ENCODE measurements at places on chromosomes 12 and 14.

GRCh38 chr12:51205350-51205749 lies 12.5 kb downstream of the POU6F1 start:
- DNase-seq, result no peak

DNA sequence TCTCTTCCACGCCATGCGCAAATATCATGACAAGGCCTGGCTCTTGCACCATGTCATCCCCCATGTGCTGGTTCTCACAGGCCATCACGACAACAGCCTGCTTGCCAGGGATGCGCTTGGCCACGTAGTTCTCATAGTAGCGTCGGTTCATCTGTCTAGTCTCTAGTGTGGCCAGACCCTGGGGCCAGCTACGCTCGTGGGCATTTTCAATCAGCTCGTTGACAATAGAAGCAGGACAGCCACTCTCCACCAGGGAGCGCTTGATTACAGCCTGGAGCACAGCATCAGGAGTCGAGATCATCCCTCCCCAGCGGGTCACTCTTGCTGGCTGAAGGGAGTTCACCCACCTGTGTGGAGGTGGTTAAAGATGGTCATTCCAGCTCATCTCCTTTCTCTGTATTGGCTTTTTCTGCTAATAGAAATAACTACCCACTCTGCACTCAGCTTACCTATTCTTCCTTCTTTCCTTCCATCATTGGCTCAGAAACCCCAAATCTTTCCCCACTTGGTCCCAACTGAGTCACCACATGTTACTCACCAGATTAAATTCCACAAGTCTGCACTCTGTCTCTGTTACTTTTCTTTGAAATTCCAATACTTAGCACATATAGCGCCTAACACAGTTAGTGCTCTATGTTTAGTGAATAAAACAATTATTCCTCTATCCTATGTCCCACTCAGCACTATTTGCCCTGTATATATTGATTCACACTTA lies 15.1 kb downstream of the RNF41 start:
- DNase-seq, result no peak

DNA sequence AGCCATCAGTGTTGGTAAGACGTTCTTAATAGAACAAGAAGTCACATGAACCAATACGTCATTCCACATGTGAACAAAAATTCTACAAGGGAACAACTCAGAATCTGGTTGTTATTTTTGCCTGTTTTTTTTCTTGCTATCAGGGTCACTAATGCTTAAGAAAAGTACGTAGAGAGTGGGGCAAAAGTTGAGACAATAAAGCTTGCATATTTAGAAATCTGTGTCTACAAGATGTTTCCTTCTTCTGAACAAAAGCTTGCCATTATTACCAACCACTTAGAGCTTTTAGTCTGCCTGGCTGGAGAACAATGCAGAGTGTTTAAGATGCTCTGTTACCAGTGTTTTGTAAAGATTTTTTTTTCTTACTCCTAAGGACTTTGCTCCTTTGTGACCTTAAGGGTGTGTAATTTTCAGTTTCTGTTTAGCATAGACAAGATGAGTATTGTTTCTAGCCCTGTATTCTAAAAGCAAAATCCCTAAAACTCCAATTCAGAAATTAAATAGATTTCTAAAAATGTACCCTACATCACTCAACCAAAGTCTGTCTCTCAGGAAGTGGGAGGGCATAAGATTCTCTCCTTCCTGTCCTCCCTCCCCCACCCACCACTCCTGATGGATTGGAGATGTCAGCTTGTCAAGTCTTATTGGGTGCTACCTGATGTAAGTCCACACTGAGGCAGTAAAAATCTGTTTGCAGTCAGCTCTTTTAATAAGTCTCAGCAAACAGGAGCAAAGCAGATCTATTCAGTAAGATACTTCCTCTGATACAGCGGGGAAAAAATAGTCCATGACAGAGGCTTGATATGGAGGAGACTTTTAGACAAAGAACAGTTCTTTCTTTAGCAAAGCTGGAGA lies 267.6 kb downstream of the GRIN2B start:
- DNase-seq, result no peak

DNA sequence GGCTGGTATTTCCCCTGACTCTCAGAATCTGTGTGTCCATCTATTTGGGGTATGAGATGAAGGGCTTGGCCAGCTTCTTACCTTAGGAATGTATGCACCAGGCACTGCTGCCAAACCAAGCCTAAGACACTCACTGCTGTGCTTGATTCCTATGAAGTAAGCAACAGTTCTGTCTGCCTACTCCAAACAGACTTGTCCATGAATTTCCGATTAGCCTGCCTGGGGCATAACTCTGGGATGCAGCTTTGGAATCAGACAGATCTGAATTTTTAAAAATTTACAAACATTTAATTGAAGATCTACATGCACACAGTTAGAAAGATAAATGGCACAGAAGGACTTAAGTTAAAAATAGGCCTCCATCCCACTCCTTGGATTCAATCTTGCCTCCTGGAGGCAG lies 59.5 kb upstream of the JDP2 start:
- no peak for DNase-seq

DNA sequence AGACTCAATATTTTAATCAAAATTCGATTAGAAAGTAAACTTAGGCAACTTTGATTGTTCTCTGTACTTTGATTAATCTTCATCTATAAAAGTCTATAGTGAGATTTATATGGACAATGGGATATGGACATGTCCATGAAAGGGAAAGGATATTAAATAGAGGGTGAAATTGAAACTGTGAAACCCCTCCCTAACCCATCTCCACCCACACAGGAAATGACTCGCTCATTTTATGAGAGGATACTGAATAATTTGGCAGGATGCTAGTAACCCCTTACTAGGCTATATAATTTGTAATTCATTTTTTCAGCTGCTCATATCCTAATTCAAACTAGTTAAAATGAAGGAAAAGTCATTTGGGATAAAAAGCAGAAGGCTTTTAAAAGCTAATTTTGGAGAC lies 328.0 kb upstream of the ATP2B1 start:
- no peak for DNase-seq

DNA sequence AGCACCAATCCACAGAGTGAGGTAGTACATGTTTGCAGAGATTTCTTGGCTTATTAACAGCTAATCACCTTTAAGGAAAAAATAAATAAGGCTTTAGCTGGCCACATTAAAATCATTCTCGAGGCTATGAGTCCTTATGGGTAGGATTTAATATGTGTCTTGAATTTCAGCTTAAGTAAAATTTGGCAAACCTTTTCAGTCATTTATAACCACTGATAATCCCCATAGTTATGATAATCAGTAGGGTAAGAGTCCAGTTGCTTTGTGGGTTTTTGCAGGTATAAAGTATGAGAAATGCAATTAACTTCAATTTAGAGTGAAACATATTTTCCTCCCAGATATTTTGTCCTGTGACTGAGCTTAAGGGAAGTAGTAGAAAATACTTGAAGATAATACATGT lies 1458.9 kb upstream of the FLRT2 start:
- DNase-seq, result no peak

- no peak for DNase-seq
Measured at GRCh38 chr12:49540229-49541139, 1.7 kb downstream of the KCNH3 start.

DNA sequence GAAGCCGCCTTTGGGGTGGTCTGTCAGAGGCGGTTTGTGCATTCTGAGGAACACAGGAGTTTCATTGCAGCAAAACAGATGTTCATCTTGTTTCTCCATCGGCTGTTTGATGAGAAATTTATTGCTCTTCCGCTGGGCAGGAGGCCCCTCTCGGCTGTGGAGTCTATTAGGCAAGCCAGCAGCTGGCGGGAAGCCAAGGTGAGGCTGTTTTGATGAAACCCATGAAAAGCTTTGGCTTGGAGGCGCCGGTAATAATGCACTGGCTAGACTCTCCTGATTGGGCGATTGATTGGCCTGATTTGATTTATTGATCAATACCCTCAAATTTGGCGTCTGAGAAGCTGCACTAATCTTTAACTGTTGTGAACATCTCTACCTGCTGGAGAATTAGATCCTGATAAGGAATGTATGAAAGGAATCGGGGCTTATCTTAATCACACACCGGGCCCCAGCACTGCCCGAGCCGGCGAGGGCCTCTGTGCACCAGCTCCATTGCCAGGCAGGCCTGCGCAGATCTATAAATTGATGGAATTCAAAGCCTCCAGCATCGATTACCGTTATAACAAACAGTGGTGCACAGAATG lies 187.7 kb downstream of the PHETA1 start:
- DNase-seq, result peak; percentile 76

DNA sequence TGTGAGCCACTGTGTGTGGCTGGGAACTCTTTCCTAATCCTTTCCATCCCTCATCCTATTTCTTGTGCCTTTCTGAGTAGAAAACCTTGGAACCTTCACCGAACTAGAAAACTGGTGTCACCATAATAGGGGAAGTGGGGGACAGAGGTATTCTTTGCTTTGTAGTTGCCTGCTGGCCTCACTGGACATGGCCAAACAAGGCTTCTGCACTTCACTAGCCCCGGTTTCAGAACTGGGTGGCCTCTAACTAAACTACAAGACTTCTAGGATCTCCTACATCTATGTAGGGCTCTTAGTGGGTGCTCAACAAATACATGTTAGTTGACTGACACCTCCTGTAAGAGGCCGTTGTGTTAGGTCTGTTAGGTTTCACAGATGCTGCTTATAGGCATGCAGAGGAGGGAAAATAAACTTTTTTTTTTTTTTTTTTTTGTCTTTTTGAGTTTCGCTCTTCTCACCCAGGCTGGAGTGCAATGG lies 597 bp upstream of the CIROP start:
- DNase-seq, result no peak

DNA sequence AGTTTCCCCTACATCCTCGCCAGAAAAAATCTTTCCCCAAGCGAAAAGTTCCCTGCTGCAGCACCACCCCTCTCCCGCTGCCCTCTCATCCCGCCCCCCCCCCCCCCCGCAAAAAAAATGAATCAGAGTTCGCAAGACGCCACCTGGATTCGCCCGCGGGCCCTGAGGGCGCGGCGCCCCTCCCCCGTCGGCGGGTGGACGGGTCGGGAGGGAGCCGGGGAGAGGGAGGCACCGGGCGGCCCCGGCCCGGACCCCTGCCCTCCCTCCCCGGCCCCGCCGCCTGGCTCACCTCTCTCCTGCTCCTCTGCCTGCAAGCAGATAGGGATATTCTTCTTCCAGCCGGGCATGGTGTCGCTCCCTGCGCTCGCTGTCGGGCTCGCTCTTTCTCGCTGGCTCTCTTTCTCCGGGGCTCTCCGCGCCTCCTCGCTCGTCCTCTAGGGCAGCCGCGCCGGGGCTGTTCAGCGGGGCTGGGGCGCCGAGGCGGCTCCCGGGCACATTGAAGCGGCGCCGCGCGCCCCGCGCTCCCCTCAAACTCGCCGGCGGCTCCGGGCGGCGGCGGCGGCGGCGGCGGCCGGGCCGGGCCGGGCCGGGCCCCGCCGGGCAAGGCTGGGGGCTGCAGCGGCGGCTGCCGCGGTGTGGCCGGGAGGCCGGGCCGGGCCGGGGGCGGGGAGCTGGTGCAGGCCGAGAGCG lies 200.3 kb upstream of the CAND1 start:
- DNase-seq, result peak; percentile 56

DNA sequence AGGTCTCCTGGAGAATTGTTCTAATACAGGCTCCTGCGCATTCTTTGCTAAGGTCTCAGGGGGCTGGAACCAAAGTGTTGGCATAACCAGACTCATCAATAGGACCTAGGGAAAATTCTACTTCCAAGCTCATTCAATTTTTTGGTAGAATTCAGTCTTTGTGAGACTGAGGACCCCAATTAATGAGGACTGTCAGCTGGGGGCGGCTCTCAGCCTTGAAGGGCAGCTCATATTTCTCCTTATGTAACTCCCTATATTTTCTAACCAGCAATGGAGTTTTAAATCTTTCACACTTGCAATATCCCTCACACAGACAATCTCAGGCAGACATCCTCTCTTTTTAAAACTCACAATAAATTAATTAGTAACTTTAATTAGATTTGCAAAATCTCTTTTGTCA lies 476.4 kb upstream of the LRFN5 start:
- DNase-seq, result no peak

DNA sequence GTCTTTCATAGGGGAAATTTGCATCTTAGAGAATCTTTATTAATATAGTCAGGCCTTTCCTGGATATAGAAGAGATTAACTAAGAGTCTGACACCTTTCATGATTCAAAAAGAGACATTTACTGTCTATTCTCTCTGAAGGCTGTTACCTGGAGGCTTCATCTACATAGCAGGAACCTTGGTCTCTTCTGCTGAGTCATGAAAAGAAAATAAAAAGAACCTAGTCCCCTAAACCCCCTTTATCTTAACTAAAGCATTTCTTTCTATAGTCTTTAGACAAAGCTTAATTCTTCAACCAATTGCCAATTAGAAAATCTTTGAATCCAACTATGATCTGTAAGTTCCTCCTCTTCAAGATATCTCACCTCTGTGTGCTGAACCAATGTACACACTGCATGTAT lies 33.1 kb downstream of the RPS29 start:
- DNase-seq, result no peak

DNA sequence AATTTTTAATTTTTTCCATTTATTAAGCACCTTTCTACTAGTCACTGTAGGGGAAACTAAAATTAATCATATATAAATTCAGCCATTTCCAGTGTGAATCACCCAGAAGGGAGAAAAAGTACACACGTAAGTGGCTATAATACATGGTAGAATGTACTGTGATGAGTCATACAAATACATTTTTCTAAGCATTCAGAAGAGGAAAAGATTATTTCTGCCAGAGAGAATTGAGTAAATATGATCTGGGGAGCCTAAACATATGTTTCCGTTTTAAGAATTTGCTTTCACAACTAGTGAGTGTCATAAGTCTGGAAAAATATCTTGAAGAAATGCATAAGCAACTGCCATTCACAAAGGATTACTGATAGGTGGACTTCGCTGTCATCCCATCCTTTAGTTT lies 102.8 kb downstream of the TGFB3 start:
- no peak for DNase-seq

GRCh38 chr14:71301611-71302010 lies 394.4 kb downstream of the PCNX1 start:
- no peak for DNase-seq
